ENCODE measurements at places on chromosomes 6 and 20.
A peak's percentile ranks its signal among the peaks of the same experiment; 100 is the strongest.

DNA sequence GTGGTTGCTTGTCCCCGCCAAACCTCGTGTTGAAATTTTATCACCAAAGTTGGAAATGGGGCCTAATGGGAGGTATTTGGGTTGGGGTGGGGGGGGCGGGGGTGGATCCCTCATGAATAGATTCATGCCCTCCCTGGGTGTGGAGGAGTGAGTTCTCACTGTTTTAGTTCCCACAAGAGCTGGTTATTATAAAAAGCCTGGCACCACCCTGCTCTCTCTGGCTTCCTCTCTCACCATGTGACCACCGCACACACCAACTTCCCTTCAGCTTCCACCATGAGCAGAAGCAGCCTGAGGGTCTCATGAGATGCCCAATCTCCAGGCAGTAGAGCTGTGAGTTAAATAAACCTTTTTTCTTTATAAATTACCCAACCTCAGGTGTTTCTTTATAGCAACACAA lies 111.3 kb downstream of the PRDM1 start:
- H3K27me3 ChIP-seq: no peaks in the 10 kb centered on the region
- DNase-seq: no peak
- no peaks in the 10 kb centered on the region for H3K36me3 ChIP-seq
- H3K4me1 ChIP-seq: no peaks in the 10 kb centered on the region
- no peak overlapping the region for H3K27ac ChIP-seq

DNA sequence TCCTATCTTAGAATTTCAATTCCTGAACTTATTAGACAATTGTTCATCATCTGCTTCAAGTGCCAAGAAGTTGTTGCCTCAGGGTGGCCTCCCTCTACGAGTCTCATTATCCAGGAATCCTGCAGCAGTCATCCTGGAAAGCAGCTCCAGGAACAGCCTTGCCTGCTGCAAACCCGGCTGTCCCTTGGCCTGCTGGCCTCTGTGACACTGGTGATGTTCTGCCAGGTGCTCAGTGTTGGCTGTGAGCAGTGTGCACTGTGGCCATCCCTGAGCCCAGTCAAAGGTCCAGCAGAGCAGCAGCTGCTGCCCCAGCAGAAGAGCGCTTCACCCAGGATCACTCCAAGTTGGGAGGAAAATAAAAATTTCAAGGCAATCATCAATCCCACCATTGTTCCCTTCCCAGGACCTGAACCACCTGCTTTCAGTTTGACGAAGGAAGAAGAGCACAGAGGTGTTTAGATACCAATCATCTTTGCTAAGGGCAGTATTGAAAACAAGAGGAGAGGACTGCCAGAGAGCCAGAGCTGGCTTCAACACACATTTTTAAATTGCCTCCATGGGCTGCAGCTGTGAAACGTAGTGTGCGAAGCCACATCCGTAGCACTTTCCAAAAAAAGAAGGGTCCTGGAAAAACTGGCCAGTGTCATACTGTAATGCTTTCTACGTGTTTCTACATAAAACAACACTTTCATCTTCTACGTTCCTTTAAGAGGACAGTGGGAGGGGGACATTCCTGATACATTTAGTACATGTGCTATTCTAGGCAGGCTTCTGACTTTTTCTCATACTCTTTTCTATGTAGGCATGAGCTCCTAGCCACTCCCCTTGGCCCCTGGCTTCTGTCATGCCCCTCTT lies 7.2 kb upstream of the FAM50B start:
- H3K36me3 ChIP-seq: no peaks in the 10 kb centered on the region
- peaks cover 37% of the 10 kb centered on the region for H3K4me1 ChIP-seq
- no peaks in the 10 kb centered on the region for H3K27me3 ChIP-seq
- DNase-seq: no peak
- peak overlapping the region; percentile 73 for H3K27ac ChIP-seq
- H3K4me3 ChIP-seq: no peak overlapping the region

DNA sequence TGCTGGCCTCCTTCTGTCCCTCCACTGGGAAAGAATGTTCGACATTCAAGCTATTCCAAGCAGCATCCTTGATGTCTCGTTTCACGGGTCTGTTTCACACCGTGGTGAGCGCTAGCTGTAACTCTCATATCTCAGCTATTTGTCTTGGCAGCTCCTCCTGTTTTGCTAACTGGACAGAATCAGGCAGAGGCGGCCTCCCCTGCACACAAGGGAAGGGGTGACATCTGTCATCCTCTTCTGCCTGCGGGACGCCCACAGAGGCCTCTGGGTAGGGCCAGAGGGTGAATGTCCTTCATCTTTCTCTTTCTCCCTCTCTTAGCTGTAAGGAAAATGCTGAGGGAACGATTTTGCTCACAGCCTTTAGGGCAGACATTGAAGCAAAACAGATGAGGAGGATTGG lies 232.8 kb upstream of the GMDS start:
- peak overlapping the region; percentile 15 for H3K27ac ChIP-seq
- H3K36me3 ChIP-seq: no peaks in the 10 kb centered on the region
- H3K27me3 ChIP-seq: no peaks in the 10 kb centered on the region
- no peak for DNase-seq

DNA sequence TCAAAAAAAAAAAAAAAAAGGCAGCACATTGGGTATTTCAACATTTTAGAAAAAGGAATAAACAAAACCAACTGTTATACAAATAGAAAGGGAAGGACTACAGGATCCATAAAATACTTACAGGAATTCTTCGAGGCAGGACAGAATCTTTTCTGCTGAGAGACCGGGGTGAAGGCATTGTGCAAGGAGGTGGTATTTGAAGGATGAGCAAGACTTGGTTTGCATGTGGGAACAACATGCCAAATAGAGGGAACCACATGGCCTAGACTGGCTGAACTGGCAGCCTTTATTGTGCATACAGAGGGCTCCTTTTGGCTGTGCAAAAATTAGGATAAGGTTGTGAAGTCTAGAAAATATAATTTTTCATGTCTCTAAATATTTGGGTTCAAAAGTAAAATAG lies 62.9 kb downstream of the SCAND1 start:
- DNase-seq: no peak
- H3K4me3 ChIP-seq: no peak overlapping the region
- no peaks in the 10 kb centered on the region for H3K36me3 ChIP-seq
- no peak overlapping the region for H3K27ac ChIP-seq
- H3K27me3 ChIP-seq: no peaks in the 10 kb centered on the region
- H3K4me1 ChIP-seq: no peaks in the 10 kb centered on the region

DNA sequence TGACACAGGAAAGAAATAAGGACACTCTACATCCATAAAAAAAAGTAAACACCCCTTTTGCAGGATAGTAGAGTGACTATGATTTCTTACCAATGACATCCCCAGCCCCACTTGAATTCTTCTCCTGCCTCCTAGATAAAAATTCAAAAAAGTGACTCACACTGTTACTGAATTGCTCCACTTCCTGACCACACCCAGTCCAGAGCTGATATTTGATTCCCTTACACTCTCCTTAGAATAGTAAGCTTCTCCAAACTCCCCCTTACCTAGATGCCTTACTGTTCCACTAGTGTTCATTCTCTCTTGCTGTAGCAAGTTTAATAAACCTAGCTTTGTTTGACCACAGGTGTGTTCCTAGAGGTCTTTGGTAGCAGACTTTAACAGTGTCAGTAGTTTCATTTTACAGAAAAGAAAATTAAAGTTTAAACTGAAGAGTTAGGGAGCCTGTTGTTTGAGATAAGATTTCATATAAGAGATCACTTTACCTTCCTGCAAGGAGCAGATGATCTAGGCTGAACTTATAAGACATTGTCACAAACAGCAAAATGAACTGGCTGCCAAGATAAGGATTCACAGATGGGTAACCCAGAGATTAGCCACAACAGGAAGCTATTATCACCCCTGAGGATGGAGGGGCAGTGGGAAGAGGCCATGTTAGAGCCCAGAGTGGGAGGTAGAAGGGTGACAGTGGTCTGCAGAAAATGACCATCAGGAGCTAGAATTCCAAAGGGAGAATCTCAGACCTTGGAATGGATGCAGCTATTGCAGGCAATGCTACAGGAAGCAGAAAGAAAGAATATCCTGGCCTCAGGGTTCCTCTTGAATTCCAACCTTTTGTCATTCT lies 28.4 kb upstream of the BTN3A2 start:
- H3K4me3 ChIP-seq: no peak overlapping the region
- no peak overlapping the region for H3K27ac ChIP-seq
- peaks cover 4% of the 10 kb centered on the region for H3K27me3 ChIP-seq
- H3K4me1 ChIP-seq: no peaks in the 10 kb centered on the region
- DNase-seq: no peak

- H3K27ac ChIP-seq: no peak overlapping the region
Observed at GRCh38 chr20:52473186-52473585, 281.6 kb upstream of the ZFP64 start.

- no peaks in the 10 kb centered on the region for H3K4me1 ChIP-seq
- no peak overlapping the region for H3K4me3 ChIP-seq
- DNase-seq: no peak
- H3K36me3 ChIP-seq: no peaks in the 10 kb centered on the region
- no peak overlapping the region for H3K27ac ChIP-seq
- H3K27me3 ChIP-seq: no peaks in the 10 kb centered on the region
Observed at GRCh38 chr6:137637121-137637520, 142.9 kb upstream of the OLIG3 start.

GRCh38 chr6:20644667-20645370 lies 110.6 kb downstream of the CDKAL1 start:
- no peak for DNase-seq
- H3K36me3 ChIP-seq: no peaks in the 10 kb centered on the region
- no peak overlapping the region for H3K27ac ChIP-seq
- no peaks in the 10 kb centered on the region for H3K4me1 ChIP-seq
- no peak overlapping the region for H3K4me3 ChIP-seq

GRCh38 chr20:24060851-24061590 lies 72.4 kb upstream of the GGTLC1 start:
- H3K4me3 ChIP-seq: no peak overlapping the region
- H3K36me3 ChIP-seq: no peaks in the 10 kb centered on the region
- no peaks in the 10 kb centered on the region for H3K4me1 ChIP-seq
- H3K27me3 ChIP-seq: no peaks in the 10 kb centered on the region
- H3K27ac ChIP-seq: no peak overlapping the region
- no peak for DNase-seq

All from thoracic aorta (tissue), 2 donors.